ENCODE measurements at places on chromosomes 6 and 20. TPM values are rescaled to one million over a fixed set of nuclear protein-coding genes. Genes with fewer than 3 reads are reported as not detected.

Gene ARFGEF3
- total RNA-seq = 0.23 TPM

Gene CALHM6
- not detected for total RNA-seq

Gene SLC22A16
- total RNA-seq = not detected

Gene EBF4
- 4.8 TPM for total RNA-seq

- no peak for DNase-seq
Measured at GRCh38 chr6:30100585-30101443, 12.1 kb downstream of the TRIM31 start.

- no peak for DNase-seq
Measured at GRCh38 chr6:120157873-120158272, 808.3 kb upstream of the MAN1A1 start.

GRCh38 chr20:58668901-58669286 lies 17.8 kb downstream of the STX16 start:
- DNase-seq = no peak

Gene BAG2
- total RNA-seq = 28.1 TPM

Gene TOP1
- 14.3 TPM for total RNA-seq

DNA sequence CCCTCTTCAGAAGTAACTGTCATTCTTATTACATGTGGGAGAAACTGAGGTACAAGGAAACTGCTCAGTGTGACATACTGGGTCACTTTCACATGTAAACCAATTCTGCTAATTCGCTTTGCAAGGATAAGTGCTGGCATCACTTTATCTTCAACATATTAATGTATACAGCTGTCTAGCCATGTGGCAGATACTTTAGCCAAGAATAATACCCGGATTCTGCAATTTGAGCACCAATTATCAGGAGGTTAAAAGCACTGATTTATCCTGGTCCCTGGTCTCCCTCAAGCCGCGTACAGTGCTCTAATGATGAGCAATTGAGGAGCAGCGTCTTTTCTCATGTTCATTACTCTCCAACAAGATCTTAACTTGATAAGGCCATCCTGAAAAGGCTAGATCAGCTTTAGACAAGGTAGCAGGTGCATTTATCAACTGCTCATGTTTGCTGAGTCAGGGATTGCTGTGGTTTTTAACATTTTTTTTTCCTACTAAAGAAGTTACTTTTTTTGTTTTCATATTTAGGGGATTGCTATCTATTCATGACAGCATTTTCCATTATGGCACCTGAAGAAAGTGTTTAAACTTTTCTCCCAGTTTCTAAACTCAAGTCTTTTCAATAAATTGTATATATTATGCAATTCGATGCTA lies 1066.3 kb upstream of the MAP3K7 start:
- DNase-seq = no peak

DNA sequence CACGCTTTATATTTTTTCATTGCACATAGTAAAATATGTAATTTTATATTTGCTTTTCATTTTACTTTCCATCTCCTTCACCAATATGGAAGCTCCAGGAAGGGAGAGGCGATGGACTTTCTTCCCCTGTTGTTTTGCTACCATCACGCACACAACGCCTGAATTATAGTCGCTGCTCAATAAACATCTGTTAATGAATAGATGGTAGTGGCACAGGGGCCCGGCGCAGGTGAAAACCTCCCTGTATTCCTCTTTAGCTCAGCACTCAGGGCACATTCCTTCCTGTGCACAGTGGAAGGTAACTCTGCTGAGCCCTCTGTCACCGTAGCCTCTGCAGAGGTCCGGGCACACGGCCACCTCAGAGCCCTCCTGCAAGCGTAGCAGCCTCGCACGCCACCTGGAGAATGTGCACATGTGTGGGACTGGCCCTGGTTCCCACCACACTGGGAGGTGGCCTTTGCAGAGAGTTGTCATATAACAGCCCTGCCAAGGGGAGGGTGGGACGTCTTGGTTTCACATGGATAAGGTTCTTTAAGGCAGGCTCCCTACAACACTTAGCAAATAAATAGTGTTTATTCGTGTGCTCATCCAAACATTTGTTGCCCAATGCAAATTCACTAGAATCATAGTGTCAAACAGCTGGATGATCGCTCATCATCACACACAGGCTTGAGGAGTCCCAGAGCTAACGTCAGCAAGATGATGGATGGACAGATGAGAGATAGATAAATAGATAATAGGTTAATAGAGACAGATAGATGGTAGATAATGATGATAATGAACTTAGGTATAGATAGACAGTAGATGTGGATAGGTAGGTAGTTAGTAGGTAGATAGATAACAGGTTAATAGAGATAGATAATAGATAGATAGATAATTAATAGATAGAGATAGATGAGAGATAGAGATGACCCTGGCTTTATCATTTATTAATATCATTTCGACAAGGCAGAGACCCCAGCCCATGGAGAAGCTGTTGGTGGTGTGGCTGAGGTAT lies 32.3 kb upstream of the AFDN start:
- DNase-seq = no peak

DNA sequence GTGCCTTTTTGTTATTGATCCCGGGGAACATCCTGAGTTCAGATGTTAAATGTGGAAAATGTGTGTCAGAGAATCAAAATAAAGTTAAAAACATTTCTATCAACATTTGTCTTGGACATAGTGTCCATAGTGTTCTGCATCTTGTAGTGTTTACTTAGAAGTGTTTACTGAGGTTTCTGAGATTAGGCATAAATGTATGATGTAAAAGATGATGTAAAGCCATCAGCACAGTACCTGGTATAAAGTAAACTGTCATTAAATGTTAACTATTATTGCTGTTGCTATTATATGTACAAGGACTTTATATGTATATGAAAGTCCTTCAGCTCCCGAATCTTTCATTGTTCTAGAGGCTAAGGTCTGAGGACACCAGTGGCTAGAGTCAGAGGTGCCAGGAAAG lies 28.2 kb upstream of the VEGFA start:
- DNase-seq = no peak

DNA sequence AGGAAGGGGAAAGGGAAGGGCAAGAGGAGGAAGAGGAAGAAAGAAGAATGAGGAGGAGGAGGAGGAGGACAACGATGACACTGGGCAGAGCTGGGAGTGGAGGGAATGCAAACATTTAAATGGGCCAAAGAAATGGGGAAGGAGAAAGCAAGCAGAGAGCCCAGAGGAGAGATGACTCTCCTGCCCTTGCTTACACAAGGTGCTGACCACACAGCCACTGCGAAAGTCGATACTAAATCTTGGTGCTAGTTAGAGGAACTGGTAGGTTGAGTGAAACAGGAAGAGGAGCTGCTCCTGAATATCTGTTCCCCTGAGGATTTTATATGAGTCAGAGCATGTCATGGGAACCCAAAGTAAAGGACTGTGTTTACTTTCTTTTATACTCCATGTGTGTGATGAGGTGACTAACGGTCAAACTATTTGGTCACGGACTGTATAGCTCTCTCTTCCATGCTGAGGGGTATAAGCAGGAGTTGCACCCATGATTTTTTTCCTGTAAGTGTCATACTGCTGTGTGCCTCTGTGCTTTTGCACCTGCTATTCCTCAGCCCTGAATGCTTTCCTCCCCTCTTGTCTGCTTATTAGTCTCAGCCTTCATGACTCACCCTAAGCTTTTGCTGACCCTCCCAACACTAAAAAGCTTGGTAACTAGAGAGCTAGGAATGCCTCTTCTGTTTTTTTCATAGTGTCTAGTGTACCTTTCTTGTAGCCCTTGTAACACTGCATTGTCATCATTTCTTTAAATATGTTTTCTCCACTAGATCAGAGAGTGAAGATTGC lies 9.5 kb upstream of the PAQR8 start:
- peak; percentile 95 for DNase-seq

Gene LST1
- not detected for total RNA-seq

Measured in H4 (cell line).